Activated CD4-positive, CD25-positive, alpha-beta regulatory T cell treated with anti-CD3 and anti-CD28 coated beads, Interleukin-2, amount 50 U/mL, for 24 hours (primary cell): ENCODE measurements at places on chromosomes 7 and 10.

GRCh38 chr7:44595934-44596635, 10.3 kb upstream of the OGDH start:
- no peak for ATAC-seq

GRCh38 chr7:70082099-70082611, 483.9 kb downstream of the AUTS2 start:
- ATAC-seq, result no peak

DNA sequence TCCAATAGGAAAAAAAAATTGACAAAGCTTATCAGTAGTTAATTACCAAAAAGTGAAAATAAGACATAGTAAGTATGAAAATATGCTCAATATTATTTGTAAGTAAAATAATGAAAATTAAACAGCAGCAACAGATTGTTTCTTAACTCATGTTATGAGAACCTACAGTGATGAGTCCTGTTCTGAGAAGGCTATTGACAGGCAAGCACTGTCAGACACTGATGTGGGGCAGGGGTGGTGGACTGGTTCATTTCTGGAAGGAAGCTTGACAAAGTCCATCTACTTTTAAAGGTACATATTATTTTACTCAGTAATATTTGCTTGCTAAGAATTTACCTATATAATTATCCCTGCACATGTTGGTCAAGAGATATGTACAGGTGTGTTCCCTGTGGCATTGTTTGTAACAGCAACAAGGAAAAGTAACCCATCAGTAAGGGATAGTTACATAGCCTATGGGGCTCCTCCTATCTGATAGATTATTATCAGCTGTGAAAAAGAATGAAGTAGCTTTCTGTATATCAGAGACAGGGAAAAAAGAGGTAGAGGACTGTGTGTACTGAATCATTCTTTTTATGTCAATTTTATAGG, 161.6 kb downstream of the RTKN2 start:
- peak; percentile 61 for ATAC-seq

DNA sequence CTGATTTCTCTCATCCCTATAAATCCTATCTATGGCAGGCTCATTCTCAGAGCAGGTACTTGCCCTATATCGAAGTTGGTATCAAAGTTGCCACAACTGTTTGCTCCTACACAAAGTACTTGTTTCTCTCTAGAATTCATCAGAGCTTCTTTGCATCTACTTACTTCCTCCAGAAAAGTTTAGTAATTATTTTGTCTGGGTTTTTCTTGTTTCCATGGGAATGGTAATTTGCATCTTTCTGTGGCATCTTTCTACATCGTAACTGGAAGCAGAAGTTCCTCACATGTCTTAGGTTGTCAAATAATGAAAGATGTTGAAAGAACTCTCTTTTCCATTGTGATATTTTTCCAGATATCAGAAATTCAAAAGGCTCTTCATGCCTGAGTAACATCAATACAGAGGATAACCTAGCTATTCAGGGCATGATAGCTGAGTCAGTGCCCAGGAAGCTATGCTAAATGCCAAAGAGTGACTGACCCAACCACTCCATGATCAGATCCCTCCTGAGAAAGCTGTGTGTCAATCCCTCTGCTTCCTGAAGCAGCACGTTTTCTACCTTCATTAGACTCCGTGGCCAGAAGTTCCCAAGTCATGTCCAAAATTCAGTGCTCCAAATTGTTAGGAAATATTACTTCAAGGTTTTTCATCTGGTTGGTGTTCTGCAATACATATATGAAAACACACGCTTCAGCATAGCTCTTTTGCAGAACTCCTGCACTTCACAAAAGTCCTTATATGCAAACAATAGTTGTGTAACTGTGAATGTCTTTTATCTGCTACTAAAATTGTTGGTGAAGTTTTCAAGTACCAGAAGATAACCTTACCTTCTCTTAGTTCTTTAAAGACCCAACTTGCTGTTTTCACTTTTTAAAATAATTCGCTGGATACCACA, 216.5 kb downstream of the VTI1A start:
- ATAC-seq, result no peak

DNA sequence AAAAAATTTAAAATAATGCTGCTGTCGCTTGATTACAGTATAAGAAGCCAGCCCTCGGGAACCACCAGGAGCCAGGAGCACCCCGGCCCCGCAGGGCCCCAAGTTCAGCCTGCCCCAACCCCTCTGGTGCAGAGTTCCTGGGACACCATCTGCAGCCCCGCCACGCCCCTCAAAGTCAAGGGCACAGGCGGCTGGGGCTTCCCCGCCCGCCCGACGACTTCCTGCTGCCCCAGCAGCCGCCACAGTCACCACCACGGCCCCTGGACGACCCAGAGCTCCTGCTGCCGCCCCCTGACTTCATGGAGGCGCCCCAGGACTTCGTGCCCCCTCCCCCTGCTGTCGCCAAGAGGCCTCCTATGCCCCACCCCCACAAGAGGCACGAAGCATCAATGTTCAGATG, 103.6 kb upstream of the PDSS1 start:
- no peak for ATAC-seq

GRCh38 chr10:86965986-86966654, 2.2 kb upstream of the ADIRF start:
- peak; percentile 42 for ATAC-seq

DNA sequence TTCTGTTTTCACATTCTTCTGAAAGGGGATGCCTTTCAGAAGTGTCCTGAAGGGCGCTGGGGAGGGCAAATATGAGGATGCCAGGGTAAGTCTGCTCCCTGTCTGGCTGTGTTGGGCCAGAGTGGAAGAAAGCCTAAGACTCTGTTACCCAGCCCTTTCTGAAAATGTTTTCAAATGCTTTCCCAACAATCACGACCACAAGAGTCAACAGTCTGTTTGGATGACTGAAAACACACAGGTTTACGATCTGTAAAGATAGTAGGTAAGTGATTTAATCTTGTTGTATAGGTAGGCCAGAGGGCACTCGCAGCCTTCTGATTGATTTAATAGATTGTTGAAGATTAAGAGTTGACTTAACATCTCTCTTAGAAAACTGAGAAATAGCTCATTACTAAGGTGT, 13.2 kb downstream of the SGPL1 start:
- no peak for ATAC-seq

DNA sequence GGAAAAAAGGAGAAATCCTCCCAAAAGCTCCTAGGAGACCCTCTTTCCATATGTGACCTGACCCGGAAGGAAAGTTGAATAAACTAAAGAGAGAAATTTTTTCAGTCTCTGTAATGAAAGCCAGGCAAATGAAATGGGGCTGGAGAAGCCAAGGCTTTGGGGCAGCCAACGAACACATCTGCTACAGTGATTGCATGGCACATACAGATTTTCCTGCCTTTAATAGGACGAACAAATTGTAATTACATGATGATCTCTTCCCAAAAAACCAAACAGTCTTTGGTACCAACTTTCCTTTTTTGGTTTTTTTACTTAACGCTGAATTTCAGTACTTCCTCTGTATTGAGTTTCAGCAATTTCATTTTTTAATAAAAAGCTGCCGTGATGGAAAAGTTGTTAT, 23.5 kb upstream of the PTN start:
- ATAC-seq, result no peak

DNA sequence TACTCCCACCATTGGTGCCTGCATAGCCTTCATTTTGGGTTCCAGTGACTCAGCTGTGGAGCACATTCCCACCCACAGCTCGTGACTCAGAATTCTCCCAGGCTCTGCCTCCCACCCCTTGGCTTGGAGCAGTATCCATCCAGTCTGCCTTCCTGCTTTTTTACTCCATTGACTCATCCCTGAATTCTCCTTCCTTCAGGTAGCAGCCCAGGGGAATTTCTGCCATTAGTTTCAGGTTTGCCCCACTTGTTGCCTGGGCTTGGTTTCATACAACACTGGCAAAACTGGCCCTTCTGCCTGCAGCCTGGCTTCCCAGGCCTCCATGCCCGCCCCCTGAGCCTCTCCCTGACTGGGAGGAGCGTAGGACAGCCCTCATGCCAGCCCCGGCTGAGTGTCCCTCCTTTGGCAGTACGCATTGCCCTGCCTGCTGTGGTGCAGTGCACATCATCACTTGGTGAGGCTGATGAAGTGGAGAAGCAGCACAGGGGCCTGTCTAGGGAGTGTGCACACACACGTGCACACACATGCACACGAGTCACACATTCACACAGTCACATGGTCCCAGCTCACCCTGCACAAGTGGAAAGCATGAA, 55.0 kb downstream of the SNX10 start:
- ATAC-seq, result peak; percentile 32

- no peak for ATAC-seq
Observed at GRCh38 chr7:85041605-85042216, 145.1 kb downstream of the SEMA3D start.

GRCh38 chr7:116337800-116338199, 127.5 kb downstream of the TES start:
- ATAC-seq, result no peak

GRCh38 chr7:50497068-50497642, 47.0 kb upstream of the FIGNL1 start:
- no peak for ATAC-seq

DNA sequence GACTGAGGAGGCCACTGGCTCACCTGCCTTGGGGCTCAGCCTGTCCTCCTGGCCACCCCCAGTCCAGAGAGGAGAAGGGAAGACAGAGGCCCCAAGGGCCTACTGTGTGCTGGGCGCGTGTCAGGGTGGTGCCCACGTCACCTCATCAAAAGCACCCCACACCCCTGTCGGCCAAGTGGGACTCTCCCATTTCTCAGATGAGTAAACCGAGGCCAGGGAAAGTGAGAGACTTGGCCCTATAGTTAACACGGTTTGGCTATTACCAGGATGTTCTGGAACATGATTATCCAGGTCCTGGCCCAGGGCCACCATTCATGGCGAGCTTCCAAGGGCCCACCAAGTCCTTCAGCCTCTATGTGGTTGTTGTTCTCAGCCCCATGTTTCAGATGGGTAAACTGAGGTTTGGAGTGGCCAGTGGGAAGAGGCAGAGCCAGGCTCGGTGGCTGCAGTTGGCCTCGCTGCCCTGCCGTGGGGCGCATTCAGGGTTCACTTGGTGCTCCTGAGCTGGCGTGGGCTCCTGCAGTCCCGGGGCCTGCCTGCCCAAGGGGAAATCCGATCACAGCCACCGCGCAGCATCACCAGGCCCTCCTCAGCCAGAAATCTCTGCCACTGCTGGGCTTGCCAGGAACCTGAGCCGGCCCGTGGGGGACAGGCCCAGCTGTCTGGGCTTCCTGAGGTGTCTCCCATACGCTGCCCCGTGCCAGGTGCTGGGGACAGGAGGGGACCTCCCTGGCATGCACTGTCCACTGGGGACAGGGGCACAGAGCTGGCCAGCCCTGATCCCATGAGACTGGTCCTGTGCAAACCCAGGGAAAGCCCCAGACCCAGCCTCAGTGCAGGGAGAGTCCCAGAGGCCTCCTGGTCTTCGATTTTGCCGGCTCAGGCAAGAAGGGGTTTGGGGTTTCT, 117.7 kb upstream of the TNRC18 start:
- peak; percentile 36 for ATAC-seq

DNA sequence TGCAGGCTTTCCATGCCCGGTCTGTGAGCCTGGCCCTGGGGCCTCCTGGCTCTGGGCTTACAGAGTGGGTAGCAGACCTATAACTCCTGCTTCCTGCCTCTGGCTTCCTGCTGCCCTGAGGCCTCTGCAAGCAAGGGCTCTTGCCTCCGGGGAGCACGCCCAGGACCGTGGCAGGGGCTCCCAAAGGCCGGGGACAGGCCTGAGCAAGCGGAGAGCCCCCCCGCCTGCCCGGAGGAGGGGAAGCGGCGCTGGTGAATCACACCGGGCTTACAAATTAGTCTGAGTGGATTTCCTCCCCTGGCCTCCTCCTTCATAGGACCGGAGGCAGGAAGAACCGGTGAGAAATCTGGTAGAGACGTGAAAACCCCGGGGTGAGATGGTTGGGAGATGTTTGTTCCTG, 1.5 kb upstream of the MYL10 start:
- ATAC-seq, result no peak

GRCh38 chr7:90681336-90682022, 85.4 kb downstream of the CDK14 start:
- no peak for ATAC-seq

DNA sequence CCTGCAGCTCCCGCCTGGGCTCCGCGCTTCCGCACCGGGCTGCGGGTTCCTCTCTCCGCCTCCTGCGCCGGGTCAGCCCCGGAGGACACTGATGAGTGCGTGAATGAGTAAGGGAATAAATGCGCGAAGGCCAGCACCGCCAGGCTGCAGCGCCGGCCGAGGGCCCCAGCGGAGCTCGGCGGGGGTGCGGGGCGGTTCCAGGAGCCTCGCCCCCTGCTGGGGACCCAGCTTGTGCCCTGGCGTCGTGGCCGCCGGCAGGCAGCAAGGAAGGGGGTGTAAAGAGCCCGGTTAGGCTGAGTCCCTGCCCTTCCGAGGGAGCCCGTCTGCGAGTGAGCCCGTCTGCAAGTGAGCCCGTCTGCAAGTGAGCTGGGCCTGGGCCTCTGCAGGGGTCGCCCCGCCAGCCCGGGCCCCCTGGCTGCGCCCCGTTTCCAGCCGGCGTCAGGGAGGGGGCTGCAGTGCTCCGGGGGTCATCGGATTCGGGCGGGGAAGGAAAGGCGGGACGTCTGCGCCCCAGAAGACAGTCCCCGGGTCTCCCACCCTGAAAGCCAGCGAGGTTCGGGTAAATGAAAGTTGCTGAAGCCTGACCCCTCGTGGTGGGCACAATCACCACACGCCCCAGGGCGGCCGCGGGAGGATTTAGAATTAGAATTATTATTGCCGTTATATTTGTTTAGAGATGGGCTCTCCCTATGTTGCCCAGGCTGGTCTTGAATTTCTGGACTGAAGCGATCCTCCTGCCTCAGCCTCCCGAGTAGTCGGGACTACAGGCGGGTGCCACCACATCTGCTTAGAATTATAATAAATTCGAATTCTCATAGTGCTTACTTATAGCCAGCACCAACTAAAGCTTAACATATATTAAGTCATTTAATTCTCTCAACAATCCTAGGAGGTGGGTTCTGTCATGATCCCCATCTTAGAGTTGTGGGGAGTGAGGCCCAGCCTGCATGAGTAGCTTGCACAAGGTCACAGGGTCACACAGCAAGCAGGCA, 8.6 kb upstream of the CRYGN start:
- peak; percentile 79 for ATAC-seq

GRCh38 chr7:112052498-112052897, 153.7 kb downstream of the DOCK4 start:
- ATAC-seq, result no peak

GRCh38 chr7:12708314-12708713, 20.9 kb downstream of the ARL4A start:
- ATAC-seq, result no peak

DNA sequence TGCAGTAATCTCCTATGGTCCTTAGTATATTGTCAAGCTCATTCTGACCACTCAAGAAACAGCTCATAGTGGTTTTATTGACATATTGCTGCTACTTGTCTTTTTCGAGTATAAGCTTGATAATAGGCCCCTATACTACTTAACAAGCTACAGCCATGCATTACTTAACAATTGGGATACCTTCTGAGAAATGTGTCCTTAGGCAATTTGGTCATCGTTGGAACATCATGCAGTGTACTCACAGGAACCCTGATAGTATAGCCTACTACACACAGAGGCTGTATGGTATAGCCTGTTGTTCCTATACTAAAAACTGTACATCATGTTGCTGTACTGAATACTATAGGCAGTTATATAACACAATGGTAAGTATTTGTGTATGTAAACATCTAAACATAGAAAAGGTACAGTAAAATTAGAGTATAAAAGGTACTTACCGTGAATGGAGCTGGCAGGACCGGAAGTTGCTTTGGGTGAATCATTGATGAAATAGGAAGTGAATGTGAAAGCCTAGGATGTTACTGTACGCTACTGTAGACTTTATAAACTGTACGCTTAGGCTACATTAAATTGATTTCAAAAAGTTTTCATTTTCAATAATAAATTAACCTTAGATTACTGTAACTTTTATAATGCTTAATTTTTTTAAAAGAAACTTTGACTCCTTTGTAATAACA, 160.9 kb downstream of the LRRC4 start:
- no peak for ATAC-seq
